ENCODE measurements at places on chromosomes 1 and 21.
A peak's percentile ranks its signal among the peaks of the same experiment; 100 is the strongest.

- peaks cover 16% of the 10 kb centered on the region for H3K4me1 ChIP-seq
- no peaks in the 10 kb centered on the region for H3K36me3 ChIP-seq
- peak; percentile 45 for DNase-seq
- H3K27ac ChIP-seq = no peak overlapping the region
- H3K4me3 ChIP-seq = no peak overlapping the region
- peaks cover 20% of the 10 kb centered on the region for H3K27me3 ChIP-seq
These were observed 5.1 kb upstream of the CAPN8 start for GRCh38 chr1:223670458-223671159.

- DNase-seq = no peak
- H3K4me3 ChIP-seq = no peak overlapping the region
- peaks cover 9% of the 10 kb centered on the region for H3K36me3 ChIP-seq
- peaks cover 11% of the 10 kb centered on the region for H3K27me3 ChIP-seq
These were observed 21.8 kb downstream of the TRPM2 start for GRCh38 chr21:44375281-44375651.

DNA sequence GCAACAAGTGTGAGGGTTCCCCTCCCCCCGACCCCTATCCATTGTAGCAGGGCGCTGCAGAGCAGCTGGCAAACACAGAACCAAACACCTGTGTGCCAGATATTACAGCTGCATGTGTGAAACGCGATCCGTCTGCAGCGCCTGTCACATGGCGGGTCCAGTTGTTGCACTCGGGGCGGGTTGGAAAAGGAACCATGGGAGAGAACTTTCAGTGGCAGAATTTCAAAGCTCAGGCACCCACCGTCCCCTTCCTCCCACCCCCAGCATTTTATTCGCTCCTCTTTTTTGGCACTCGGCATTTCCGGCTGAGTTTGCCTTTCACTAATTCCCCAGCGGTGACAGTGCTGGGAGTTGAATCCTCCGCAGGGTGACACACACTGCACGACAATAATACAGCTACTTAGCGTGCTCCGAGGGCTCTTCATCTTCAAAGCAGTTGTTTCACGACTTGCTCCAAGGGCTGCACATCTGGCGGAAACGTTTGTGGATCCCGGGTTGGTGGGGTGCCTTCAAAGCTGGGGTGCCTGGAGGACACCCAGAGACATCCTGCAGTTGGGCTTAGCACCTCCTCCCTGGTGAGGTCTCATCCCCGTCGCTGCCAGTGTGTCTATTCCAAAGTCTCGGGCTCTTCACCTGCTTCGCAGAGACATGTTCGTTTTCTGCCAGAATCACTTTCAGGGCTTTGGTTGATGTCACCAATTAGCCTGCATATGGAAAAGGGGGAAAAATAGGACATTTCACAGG is 180.7 kb downstream of the ZBTB18 start:
- DNase-seq = peak; percentile 11
- H3K27me3 ChIP-seq = peaks cover 11% of the 10 kb centered on the region
- peak overlapping the region; percentile 86 for H3K4me3 ChIP-seq
- H3K36me3 ChIP-seq = no peaks in the 10 kb centered on the region
- H3K27ac ChIP-seq = peak overlapping the region; percentile 8
- H3K4me1 ChIP-seq = peaks cover 36% of the 10 kb centered on the region

- H3K36me3 ChIP-seq = no peaks in the 10 kb centered on the region
- H3K4me3 ChIP-seq = peak overlapping the region; percentile 28
- peaks cover 7% of the 10 kb centered on the region for H3K27me3 ChIP-seq
- peaks cover 24% of the 10 kb centered on the region for H3K4me1 ChIP-seq
- peak overlapping the region; percentile 62 for H3K27ac ChIP-seq
- peak; percentile 29 for DNase-seq
These were observed 14.2 kb upstream of the MYOM3 start for GRCh38 chr1:24126018-24126671.

DNA sequence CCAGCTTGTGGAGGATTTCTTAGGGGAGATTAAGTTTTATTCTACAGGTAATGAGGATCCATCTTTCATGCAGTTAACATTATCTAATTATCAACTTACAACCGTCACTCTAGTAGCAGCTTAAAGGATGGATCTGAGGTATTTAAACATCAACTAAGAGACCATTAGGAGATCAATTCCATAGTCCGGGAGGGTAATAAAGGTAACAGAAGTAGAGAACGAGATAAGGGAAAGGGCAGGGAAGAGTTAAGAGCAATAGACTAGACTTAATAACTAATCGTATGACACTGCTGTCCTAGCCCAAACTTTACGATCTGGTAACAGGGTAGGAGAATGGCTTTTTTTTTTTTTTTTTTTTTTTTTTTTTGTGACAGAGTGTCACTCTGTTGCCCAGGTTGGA is 19.5 kb upstream of the CCDC17 start:
- no peak overlapping the region for H3K27ac ChIP-seq
- H3K4me1 ChIP-seq = peaks cover 12% of the 10 kb centered on the region
- H3K36me3 ChIP-seq = peaks cover 28% of the 10 kb centered on the region
- H3K27me3 ChIP-seq = peaks cover 4% of the 10 kb centered on the region

DNA sequence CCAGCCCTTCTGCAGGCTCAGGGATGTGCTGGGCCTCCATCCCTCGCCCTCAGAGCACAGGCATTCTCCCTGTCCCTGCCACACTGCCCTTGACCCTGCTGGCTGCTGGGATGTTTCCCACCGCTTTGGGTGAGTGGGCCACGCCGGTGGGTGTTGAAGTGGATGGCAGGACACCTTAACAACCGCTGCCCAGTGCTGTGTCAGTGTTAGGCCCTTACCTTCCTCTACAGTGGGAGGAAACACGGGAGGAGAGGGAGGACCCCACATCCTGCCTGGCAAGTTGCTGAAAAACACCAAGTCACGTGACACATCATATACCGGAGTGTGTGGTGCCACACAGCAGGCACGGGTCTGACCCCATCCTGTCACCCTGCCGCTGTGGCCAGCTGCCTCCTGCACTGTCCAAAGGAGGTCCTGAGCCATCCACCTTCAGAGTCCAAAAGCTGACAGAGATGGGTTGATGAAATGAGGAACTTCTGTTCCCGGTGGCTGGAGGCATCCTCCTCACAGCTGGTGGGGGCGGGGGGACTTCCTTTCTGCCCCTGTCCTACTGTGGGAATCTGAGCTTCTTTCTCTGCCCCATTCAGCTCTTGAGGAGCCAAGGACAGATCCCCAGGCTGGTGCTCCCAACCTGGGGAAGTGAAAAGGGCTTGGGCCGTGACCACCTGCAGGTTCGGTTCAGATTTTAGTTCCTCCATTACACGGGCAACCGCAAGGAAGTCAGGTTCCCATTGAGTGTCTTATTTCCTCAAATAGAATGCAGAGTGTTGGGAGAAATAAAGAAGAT is 3.2 kb upstream of the THEMIS2 start:
- DNase-seq = no peak
- H3K27ac ChIP-seq = no peak overlapping the region
- H3K4me3 ChIP-seq = no peak overlapping the region
- peaks cover 11% of the 10 kb centered on the region for H3K4me1 ChIP-seq
- no peaks in the 10 kb centered on the region for H3K36me3 ChIP-seq
- peaks cover 6% of the 10 kb centered on the region for H3K27me3 ChIP-seq

DNA sequence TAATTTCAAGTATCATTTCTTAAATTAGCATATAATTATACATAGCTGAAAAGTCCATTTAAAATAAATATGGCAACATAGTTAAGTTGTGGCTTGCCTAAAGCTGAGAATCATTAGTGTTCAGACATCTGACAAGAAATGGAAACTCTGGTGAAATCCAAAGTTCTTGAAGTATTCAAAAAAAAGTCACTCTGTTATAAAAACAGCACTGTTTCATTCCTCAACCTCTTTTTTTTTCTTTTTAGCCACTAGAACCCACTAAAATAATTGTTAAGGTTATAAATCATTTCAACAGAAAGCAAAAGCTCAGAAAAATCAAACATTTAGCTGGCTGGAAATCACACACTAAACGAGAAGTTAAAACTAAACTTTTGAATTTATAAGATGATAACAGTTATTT is 476.7 kb downstream of the LTN1 start:
- peaks cover 21% of the 10 kb centered on the region for H3K4me1 ChIP-seq
- H3K27ac ChIP-seq = no peak overlapping the region
- no peaks in the 10 kb centered on the region for H3K27me3 ChIP-seq

DNA sequence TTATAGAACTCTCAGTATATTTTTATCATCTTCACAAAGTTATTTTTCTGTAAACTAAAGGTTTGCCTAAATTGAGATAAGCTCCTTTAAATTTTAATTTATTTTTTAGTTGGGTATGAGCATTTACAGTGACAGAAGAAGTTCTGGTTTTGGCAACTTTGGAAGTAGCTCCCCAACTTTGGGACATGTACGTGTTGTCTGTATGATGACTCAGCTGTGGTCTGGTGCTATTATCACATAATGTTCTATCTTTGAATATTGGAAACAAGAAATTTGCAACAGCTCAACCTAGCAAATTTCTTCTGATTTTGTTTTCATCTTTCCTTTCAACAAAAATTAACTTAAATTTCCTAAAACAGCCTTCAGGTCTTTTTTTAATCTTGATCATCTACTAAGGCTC is 46.6 kb upstream of the C1orf105 start:
- no peak overlapping the region for H3K4me3 ChIP-seq
- H3K4me1 ChIP-seq = peaks cover 5% of the 10 kb centered on the region
- no peak overlapping the region for H3K27ac ChIP-seq
- H3K27me3 ChIP-seq = no peaks in the 10 kb centered on the region
- DNase-seq = no peak

GRCh38 chr1:81760477-81761097 is 40.1 kb upstream of the ADGRL2 start:
- DNase-seq = peak; percentile 10
- H3K27ac ChIP-seq = no peak overlapping the region
- H3K36me3 ChIP-seq = no peaks in the 10 kb centered on the region
- peaks cover 23% of the 10 kb centered on the region for H3K4me1 ChIP-seq

DNA sequence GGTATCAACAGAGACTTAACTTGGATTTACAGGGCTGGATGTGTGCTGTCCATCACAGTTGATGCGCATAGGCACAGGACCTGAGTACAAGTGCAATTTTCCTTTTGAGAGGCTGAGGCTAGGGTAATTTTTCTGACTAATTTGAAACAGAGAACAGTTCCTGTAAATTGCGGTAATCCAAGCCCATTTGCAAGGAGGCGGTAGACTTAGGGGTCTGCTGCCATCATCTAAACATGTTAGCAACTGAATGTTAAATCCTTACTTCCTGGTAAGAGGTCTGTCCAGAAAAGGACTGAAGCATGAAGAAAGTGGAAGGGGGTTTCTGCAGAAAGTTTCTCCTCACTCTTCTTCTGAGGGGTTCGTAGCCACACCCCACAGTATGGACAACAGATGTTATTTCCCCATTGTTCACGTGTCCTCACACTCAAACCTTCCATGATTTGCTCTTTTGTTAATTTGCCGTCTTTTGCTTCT is 23.7 kb upstream of the C1orf198 start:
- no peak for DNase-seq
- H3K27me3 ChIP-seq = peaks cover 2% of the 10 kb centered on the region
- H3K4me3 ChIP-seq = no peak overlapping the region
- peaks cover 16% of the 10 kb centered on the region for H3K4me1 ChIP-seq

DNA sequence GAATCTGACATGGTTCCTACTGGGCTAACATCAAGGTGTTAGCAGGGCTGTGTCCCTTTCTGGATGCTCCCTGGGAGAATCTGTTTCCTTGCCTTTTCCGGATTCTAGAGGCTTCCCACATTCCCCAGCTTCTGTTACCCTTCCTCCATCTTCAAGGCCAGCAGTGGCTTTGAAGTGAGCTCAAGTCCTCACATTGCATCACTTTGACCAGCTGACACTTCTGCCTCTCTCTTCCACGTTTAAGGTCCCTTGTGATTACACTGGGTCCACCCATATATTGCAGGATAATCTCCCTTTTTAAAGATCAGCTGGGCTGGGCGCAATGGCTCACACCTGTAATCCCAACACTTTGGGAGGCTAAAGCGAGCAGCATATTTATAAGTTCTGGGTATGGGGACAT is 33.1 kb downstream of the CNST start:
- H3K4me3 ChIP-seq = no peak overlapping the region
- peaks cover 76% of the 10 kb centered on the region for H3K4me1 ChIP-seq
- DNase-seq = no peak

- DNase-seq = peak; percentile 75
- H3K27me3 ChIP-seq = no peaks in the 10 kb centered on the region
These were observed 46.8 kb upstream of the EDEM3 start for GRCh38 chr1:184801503-184801902.

DNA sequence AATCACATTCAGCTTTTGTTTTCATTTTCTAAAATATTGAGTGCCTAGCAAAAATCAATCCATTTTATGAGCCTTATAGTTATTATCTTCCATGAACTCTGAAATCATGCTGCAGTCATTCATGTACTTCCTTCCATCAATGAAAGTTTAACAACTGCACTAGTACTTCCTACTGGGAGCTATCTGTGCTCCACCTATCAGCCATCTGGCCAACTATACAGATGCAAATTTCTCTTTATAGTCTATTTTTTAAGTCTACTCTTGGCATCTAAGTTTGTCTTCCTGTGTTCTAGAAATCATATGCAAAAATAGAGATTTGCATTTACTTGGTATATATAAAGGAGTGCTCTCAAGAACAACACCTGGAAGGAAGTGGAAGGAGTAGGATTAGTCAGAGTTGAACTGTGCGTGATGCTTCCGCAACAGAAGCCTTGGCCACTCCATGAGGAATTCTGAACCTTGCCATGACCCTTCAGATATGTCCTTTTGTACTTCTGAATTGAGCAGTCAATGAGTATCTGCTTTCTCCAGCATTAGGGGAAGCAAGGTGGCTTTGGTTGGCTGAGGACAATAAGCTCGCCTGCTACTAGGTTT is 403.2 kb upstream of the ADAMTS5 start:
- H3K27ac ChIP-seq = no peak overlapping the region
- peaks cover 51% of the 10 kb centered on the region for H3K4me1 ChIP-seq
- DNase-seq = no peak
- no peaks in the 10 kb centered on the region for H3K27me3 ChIP-seq
- H3K4me3 ChIP-seq = no peak overlapping the region

GRCh38 chr1:198141668-198142351 is 15.0 kb upstream of the NEK7 start:
- H3K4me3 ChIP-seq = no peak overlapping the region
- no peak overlapping the region for H3K27ac ChIP-seq
- DNase-seq = no peak
- H3K4me1 ChIP-seq = no peaks in the 10 kb centered on the region

- H3K4me3 ChIP-seq = no peak overlapping the region
- no peak overlapping the region for H3K27ac ChIP-seq
- no peak for DNase-seq
- H3K27me3 ChIP-seq = no peaks in the 10 kb centered on the region
These were observed 483.4 kb downstream of the OMA1 start for GRCh38 chr1:58063095-58063494.

DNA sequence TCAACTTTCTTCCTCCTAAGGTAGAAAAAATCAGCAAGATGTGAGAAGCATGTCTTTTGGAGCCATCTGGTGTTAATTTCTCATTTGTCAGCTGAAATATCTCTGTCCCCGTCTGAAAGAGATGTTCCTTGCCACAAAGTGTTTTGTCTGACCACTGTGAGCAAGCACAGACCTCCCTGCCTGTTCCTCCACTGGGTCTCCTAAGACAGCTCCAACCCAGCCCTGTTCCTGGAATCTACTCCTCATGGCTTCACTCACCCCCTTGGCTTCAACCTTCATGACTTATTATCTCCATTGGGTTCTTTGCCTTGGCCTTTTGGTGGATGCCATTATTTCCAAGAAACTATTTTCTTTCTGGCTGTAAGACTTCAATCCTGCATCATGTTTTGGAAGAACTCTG is 65.7 kb upstream of the CACHD1 start:
- H3K4me1 ChIP-seq = no peaks in the 10 kb centered on the region
- no peak overlapping the region for H3K4me3 ChIP-seq
- peaks cover 12% of the 10 kb centered on the region for H3K27me3 ChIP-seq
- H3K36me3 ChIP-seq = no peaks in the 10 kb centered on the region
- H3K27ac ChIP-seq = no peak overlapping the region

GRCh38 chr1:237834461-237834860 is 56.3 kb downstream of the ZP4 start:
- no peaks in the 10 kb centered on the region for H3K4me1 ChIP-seq
- no peaks in the 10 kb centered on the region for H3K36me3 ChIP-seq
- DNase-seq = no peak
- peaks cover 5% of the 10 kb centered on the region for H3K27me3 ChIP-seq
- no peak overlapping the region for H3K27ac ChIP-seq

Data from HFFc6 (cell line).